Gastroesophageal sphincter (tissue), 4 donors: ENCODE measurements at places on chromosomes 11 and 22. TPM values are rescaled to one million over a fixed set of nuclear protein-coding genes. Genes with fewer than 3 reads are reported as not detected.

Gene LUZP2
- total RNA-seq: 0.17 TPM

Gene SLC35C1
- 7.3 TPM for total RNA-seq

Gene KCNK7
- total RNA-seq: not detected

Gene TRIM22
- 31.9 TPM for total RNA-seq

Gene FAM180B
- total RNA-seq: 1.1 TPM

Gene SHISAL1
- 4.5 TPM for total RNA-seq

Gene FJX1
- 8.6 TPM for total RNA-seq

Gene LRRC32
- 37.6 TPM for total RNA-seq

Gene CEP126
- total RNA-seq: 11.7 TPM
